ENCODE measurements at places on chromosomes 3 and 15.

DNA sequence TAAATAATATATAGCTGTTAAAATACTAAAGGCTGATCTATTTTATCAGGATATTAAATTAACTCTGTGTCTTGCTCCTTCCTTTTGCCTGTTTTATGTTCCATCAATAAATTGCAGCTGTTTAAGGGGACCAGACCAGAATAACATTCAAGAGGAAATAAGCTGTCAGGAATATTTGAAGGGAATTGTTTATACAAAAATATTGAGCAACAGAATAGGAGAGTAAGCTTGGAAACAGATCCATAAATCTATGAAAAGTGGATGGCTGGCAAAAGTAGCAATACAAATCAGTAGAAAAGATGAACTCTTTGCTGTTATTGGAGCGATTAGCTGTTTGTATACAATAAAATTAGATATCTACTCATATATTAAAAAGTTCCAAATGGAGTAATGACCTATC, 36.2 kb upstream of the PLSCR2 start:
- no peak for DNase-seq

GRCh38 chr15:100101426-100102089, 240.2 kb downstream of the ADAMTS17 start:
- no peak for DNase-seq

GRCh38 chr3:120350401-120350941, 1.3 kb upstream of the LRRC58 start:
- DNase-seq: no peak

- no peak for DNase-seq
These were observed 155.8 kb downstream of the EPHA6 start for GRCh38 chr3:96970211-96970610.

- no peak for DNase-seq
These were observed 15.8 kb upstream of the ALAS1 start for GRCh38 chr3:52182196-52182595.

DNA sequence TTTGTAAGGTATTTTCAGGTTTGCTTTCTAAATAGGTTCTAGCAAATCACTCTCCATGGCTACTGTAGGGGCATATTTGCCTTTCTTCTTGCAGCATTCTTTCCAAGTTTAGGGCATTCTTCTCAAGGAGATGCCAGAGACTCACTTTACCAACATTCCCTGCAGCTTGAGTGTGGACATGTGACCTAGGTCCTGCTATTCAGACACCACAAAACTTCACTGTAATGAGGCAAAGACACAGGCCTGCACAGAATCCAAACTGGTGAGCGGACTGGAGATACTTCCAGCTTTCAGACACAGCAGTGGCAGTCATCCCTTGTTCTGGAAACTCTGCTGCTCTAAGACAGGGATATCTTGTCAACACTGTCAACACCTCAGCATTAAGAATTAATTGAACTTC, 146.4 kb upstream of the PFN2 start:
- no peak for DNase-seq

- DNase-seq: no peak
These were observed 7.0 kb upstream of the FSTL1 start for GRCh38 chr3:120457827-120458226.

DNA sequence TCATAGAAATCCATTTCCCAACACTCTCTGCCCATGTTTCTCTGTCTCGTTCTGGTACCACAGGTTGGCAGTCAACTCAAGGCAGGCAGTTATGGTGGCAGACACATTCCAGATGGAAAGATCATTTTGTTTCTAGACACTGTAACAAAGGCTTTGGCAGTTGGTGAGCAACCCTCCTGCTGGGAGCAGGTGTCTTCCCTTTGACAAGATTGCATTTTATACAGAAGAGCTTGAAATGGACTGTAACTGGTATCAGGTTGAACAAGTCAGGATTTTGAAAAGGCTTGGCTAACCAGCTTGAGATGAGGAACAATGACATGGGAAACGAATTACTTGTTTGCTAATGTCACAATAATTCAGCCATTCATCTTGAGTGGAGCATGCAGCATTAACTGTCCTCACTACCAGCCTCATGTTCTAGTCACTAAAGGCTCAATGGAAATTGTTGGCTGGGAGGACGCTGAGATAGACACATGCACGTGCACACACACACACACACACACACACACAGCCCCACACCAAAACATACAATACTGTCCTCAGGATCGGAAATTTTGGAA, 170.0 kb downstream of the SEMA6D start:
- DNase-seq: no peak
